Activated CD4-positive, alpha-beta T cell treated with anti-CD3 and anti-CD28 coated beads, Interleukin-2, amount 10 ng/mL, durations not matched to agents 7 days and 5 days (primary cell): ENCODE measurements at places on chromosomes 3 and 15. TPM values are rescaled to one million over a fixed set of nuclear protein-coding genes. Genes with fewer than 3 reads are reported as not detected.

- no peak for DNase-seq
Observed at GRCh38 chr15:84826369-84826823, 9.2 kb downstream of the ALPK3 start.

Gene CDHR4
- not detected for total RNA-seq

Gene ROPN1
- not detected for total RNA-seq

Gene PTPRG
- total RNA-seq: not detected

Gene TRIM42
- not detected for total RNA-seq

DNA sequence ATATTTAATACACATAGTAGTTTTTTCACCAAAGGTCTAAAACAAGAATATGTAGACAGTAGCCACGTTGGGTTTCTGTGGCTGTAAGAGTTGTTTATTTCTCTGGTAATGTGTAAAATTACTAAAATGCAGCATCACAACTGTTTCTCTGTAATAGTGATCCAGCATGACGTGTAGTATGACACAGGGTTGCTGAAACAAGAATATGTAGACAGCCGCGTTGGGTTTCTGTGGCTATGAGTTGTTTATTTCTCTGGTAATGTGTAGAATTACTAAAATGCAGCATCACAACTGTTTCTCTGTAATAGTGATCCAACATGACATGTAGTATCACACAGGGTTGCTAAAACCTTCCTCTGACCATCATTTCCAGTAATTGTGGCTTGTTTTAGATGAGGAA, 153.6 kb upstream of the ZNF717 start:
- DNase-seq: no peak
